ENCODE measurements at places on chromosomes 6 and 20.

- DNase-seq = no peak
Observed at GRCh38 chr6:82208913-82209312, 38.6 kb downstream of the IBTK start.

- no peak for DNase-seq
Observed at GRCh38 chr6:50826037-50826761, 7.5 kb downstream of the TFAP2B start.

- peak; percentile 91 for DNase-seq
Observed at GRCh38 chr6:83708970-83709747, at the start of gene SNAP91. Gene SNAP91, minus strand, starts transcription at chr6:83709101. Its CDS starts 1,174 bp downstream, at chr6:83707927.

DNA sequence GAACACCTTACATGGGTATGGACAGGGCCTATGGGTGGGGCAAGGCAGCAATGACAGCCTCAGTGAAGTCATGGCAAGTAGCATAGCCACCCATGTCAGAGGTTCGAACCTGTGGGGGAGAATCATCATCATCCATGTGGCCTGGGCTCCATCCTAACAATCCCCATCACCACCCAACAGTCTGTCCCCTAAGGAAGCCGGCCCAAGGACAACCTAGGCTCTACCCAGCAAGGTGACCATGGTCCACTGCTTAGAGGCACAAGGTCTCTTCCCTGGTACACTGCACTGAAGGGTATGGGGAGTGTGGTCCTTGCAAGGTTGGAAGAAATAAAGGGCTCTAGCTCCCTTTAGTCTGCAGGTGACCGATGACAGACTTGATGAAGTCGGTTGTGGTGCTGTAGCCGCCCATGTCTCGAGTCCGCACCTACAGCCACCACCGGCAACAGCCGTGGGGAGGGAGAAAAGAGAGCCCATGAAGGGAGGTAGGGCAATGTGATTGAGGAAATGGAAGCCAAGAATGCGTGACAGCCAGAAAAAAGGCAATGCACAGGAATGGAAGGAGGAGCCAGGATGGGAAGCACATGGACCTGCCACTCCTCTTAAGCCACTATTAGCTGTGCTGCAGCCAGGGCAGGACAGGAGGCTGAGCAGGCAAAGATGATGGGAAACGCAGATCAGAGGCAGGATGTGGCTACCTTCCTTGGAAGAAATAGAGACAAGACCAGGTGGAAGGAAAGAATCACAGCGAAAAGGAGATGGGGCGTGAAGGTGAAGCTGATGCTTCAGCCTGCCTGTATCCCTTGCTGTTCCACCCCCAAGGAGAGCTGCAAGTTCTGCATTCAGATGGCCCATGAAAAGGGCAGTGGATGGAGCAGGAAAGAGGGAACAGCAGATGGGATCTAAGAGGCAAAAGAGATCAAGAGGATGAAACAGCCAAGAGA is 5.3 kb downstream of the IDH3B start:
- DNase-seq = no peak

- no peak for DNase-seq
Observed at GRCh38 chr20:57498425-57499400, 26.2 kb downstream of the CTCFL start.

GRCh38 chr20:47300071-47300470 is 56.4 kb downstream of the ZMYND8 start:
- no peak for DNase-seq

All from SK-N-DZ (cell line).